ENCODE measurements at places on chromosomes 7 and 10.

DNA sequence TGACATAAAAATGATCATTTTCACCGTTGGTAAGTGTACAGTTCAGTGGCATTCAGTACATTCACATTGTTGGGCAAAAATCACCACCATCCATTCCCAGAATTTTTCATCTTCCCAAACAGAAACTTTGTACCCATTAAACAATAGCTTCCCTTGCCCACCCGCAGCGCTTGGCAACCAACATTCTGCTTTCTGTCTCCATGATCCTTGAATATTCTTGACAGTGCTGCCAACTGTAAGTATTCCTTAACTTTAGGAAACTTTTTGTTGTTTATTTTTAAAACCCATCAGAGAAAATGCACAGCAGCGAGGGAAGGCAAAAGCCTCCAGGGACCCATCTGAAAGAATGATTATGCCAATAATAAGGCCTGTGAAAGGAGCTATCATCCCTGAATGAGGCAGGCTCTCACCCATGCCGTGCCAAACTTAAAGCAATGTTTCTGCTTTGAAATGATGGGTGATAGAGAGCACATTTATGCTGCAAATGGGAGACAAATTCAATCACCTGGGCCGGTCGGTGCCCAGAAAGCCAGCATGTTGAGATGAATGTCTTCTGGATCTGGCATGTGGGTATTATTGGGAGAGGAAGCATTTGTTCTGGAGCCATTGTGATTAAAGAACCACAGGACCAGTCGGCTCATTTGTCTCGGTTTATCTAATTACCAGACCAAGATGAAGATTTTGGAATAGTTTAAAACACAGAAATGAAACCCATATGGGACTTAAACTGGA, 202.1 kb upstream of the NPVF start:
- no peak for DNase-seq

DNA sequence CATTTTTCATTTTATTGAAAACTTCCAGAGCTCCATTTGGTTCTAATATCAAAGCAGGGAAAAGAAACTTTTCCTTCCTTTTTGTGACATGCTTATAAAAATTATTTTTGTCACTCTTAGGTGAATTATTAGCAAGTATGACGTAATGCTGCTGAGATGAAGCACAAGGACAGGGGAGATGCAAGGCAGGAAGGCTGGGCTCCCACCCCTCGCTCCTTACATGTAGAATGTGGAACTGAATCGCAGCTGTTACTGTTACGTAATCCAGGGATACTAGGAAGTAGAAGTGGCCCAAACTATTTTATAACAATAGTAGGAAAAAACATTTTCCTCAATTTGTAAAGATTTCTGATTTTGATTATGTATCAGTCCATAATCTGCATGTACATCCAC, 17.1 kb upstream of the GTPBP4 start:
- no peak for DNase-seq

DNA sequence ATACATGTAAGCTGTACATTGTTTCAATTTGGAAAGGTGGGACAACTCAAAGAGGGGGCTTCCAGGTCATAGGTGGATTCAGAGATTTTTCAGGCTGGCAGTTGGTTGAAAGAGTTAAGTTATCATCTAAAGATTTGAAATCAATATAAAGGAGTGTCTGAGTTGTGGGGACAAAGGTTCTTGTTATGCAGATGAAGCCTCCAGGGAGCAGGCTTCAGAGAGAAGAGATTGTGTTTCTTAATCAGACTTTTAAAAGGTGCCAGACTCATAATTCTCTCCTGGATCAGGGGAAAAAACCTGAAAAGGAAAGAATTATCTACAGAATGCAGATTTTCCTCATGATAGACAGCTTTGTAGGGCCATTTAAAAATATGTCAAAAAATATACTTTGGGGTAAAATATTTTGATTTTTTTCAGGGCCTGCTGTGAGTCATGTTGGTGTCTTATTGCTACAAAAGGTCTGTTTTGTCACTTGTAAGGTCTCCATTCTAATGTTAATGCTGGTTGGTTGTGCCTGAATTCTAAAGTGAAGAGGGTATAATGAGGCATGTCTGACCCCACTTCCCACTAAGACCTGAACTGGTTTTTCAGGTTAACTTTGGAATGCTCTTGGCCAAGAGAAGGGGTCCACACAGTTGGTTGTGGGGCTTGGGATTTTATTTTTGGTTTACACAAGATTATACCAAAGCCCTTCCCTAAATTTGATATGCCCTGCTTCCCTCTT, 52.7 kb upstream of the PRSS1 start:
- DNase-seq: no peak

- DNase-seq: no peak
Observed at GRCh38 chr7:133650487-133651300, 397.8 kb downstream of the EXOC4 start.

DNA sequence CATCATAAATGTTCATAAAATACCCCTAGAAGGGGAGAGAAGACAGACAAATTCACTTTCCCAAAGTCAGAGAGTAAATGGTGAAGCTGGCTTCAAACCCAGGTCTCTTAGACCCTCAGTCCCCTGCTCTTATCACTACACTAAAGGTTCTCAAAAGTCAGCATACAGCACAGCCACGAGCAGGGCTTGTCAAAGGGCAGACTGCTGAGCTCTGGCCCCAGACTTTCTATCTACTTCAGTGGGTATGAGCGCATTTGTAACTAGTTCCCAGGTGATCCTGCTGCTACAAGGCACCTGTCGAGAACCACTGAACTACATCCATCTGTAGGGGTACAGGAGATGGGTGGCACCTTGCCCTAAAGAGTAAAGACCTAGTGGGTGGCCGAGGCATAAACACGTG, 91.5 kb downstream of the SORBS1 start:
- DNase-seq: no peak

DNA sequence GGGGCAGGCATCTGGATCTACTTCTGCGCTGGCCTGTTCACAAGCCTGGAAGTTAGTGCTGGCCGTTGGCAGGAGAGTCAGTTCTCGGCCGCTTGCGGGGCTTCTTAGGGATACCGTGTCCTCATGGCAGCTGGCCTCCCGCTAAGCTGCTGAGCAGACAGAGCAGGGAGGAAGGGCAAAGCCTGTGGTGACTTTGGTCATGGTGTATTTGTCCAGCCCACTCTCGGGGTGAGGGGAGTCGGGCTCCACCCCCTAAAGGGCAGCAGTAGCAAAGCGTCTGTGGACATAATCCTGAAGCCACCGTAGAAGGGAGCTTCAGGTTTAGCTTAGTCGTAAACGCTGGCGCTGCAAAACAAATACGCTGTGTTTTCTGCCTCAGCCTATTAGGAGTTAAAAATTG, 12.2 kb downstream of the UBE3C start:
- no peak for DNase-seq

DNA sequence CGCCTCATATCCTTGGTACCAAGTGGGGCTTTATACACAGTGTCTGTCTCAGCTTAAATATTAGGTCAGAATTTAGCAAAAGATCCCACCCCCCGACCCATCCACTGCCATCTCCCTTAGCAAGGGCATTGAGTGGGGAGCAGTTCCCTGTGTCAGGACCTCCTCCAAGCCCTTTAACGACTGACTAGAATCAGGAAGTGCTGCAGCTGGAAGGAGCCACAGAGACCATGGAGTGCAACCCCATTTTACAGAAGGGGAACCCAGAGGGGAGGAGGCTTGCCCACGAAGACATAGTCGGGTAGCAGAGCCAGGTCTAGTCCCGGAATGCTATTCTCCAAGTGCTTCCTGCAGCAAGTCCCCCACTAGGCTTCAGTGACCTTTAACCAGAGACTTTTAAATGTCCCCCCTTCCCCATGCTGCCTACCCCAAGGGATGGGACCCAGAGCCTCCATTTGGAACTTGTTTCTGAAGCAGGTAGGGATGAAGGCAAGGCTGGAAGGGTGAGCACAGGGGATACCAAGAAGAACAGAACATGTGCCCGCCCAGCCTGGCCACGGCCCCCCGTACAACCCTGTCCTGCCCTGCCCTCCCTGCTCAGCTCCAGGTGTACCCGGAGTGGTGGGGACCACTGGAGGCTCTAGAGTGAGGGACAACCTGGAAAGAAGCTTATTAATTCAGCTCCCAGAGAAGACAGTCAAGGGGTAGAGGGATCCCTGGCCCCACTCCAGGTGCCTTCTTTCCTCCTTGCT, 41.3 kb downstream of the C10orf105 start:
- no peak for DNase-seq

DNA sequence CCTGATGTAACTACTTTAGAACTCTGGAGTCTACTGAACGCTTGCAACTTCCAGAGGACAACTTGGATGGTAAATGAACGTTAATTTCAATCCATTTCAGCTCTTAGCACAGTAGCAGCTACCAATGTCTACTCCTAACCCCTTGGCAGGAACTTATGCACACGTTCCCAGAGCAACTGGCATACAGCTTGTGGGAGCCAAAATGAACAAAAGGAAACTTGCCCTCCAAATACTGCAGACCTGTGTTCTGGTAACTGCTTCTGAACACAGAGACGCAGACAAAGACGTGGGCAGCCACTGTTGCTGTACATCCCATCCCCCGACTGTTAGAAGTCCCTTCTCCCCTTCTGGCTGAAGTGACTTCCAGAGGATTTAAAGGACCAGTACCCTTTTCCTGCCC, 61.3 kb downstream of the XPNPEP1 start:
- no peak for DNase-seq

GRCh38 chr7:11403781-11404180, 428.2 kb downstream of the THSD7A start:
- DNase-seq: no peak

GRCh38 chr7:118478931-118479330, 254.4 kb downstream of the ANKRD7 start:
- DNase-seq: no peak

GRCh38 chr7:114663502-114663901, 248.9 kb downstream of the FOXP2 start:
- DNase-seq: no peak

GRCh38 chr7:40165216-40165615, 30.4 kb downstream of the SUGCT start:
- no peak for DNase-seq

- peak; percentile 26 for DNase-seq
Observed at GRCh38 chr10:97851341-97852001, 1.8 kb downstream of the GOLGA7B start.

- DNase-seq: no peak
Observed at GRCh38 chr10:42112331-42113157, 525.8 kb downstream of the ZNF33B start.

GRCh38 chr10:111532139-111532538, 455.3 kb downstream of the ADRA2A start:
- no peak for DNase-seq

DNA sequence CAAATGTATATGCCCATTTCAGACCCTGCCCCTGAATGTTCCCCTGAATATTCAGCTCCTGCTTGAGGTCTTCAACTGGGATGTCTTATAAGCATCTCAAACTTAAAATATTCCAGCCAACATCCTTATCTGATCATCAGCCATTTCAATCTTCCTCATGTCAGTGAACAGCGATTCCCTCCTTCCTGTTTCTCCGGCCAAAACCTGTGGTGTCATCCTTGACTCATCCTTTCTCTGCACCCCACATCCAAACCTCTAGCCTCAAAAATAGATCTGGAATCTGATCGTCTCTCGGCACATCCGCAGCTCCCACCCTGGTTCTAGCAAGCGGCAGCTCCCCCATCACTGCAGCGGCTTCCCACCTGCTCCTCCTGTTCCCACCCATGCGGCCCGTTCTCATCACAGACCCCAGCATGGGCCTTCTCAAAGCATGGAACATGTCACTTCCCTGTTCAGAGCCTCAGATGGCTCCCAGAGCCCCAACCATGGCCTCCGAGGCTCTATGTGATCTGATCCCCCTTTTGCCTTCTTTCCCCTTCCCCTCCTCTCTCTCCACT, 165.7 kb downstream of the HECW1 start:
- no peak for DNase-seq

GRCh38 chr10:27680691-27681605, 64.7 kb downstream of the MKX start:
- no peak for DNase-seq

GRCh38 chr7:148045521-148045920, 545.0 kb upstream of the C7orf33 start:
- no peak for DNase-seq

GRCh38 chr10:47405857-47406547, 21.9 kb upstream of the ZNF488 start:
- no peak for DNase-seq

DNA sequence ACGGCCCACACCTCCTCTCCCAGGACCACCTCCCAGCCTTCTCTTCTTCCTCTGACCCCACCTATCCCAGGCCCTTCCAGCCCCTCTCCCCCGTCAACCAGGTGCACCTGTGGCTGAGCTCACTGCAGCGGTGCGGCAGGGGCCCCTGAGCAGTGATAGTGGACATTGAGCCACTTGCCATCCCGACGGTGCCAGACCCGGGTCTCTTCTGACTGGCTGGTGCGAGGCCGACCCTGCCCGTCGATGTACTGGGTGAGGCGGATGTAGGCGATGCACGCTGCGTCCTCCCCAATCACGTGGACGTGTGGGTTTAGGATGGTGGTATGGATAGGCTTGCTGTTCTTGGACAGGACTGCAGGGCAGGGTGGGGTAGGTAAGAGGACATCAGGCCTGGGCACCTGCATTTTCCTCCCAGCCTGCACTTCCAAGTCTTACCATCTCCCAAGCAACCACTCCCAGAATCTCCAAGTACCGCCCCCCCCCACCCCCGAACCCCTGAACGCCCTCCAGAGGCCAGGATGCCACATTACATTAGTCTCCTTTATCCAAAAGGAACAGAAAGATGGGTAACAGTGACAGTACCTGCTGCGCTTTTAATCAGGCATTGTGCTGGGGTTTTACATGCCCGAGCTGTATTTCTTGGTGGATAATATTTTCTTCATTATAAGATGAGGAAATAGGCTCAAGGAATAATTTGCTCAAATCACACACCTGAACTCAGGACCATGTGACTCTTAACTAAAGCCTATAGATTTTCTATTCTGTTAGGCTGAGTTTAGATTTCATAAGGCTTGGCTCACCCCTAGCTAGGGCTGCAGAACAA, 3.7 kb upstream of the NDST2 start:
- no peak for DNase-seq

- no peak for DNase-seq
Observed at GRCh38 chr7:17595546-17595945, 297.1 kb downstream of the AHR start.

GRCh38 chr7:140200061-140200989, 23.5 kb upstream of the KDM7A start:
- no peak for DNase-seq

DNA sequence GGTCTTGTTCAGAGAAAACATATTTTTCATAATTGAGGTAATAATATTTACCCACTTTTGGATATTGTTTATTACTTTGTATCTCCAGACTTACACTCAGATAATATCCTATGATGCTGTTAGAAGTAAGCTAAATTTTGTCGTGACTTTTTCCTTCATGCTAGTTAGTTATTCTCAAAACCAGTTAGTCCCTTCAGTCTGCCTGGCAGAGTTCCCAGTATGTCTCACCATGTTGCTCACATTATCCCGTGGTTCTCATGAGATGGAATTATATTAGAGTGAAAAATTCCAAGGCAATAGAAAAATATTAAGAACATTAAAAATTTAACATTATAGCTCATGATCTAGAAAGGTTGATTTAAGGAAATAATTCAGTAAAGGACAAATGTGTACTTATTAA, 81.5 kb upstream of the SMIM30 start:
- DNase-seq: no peak

DNA sequence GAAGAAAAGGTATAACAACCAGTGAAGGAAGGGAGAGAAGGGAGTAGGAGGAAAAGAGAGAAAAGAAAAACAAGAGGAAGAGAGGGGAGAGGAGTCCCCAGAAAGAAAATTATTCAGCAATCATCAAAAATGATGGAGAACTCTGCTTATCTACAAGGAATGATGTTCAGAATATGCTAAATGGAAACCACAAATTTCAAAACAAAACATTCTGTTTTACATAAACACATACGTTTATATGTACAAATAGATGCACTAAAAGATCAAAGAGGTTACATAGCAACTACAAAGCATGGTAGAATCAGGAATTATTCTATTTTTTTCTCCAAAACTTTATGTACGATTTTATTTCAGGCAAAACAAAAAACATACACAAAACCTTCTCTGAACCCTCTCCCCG, 91.9 kb downstream of the FAM13C start:
- no peak for DNase-seq
